ENCODE measurements at places on chromosomes 6 and 20.

DNA sequence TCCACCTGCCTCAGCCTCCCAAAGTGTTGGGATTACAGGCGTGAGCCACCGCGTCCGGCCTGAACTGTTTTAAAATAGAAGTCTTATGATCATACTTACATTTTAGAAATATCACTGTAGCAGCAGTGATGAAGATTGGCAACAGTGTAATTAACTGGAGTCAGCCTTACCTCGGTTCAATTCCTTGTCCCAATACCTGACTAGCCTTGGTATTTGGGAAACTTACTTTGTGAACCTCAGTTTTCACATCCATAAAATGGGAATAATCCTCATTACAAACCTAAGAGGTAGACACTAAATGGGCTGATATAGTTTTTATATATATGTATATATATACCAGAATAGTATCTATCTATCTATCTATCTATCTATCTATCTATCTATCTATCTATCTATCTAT lies 19.3 kb downstream of the PHF20 start:
- no peak for DNase-seq

GRCh38 chr6:36467625-36468024 lies 24.8 kb downstream of the KCTD20 start:
- DNase-seq, result no peak

- no peak for DNase-seq
Observed at GRCh38 chr20:19253916-19254820, 41.7 kb downstream of the SLC24A3 start.

- DNase-seq, result no peak
Observed at GRCh38 chr20:25041813-25042530, 16.0 kb downstream of the ACSS1 start.

GRCh38 chr6:105964979-105965760 lies 121.0 kb upstream of the PRDM1 start:
- no peak for DNase-seq

- DNase-seq, result no peak
Observed at GRCh38 chr20:16287776-16288175, 285.5 kb downstream of the KIF16B start.

DNA sequence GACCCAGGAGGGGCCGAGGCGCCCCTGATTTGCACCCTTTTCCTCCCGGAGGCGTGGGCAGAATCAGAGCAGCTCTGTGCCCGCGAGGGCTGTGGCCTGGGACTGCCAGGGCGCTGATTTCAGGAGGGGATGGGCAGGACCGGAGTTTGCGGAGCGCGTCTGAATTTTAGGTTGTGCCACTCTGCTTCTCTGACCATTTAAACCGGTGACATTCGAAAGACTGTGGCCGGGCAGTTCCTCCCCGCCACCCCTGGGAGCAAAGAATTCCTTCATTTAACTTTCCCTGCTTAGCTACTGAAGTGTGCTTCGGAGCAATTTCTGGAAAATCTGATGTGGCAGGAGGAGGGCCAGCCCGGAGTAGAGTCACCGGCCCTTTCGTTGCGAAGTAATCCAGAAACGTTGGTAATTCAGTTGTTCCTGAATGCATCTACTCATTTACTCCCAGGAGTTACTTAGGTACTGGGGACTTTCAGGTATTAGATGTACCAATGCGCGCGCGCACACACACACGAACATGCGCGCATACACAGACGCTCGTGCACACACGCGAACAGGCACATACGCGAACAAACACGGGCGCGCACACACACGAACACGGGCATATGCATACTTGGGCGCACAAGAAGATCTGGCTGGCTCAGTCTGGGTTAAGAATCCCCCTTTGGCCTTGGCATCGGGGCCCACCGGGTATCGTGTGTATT lies 568 bp downstream of the CCDC170 start:
- DNase-seq, result no peak

DNA sequence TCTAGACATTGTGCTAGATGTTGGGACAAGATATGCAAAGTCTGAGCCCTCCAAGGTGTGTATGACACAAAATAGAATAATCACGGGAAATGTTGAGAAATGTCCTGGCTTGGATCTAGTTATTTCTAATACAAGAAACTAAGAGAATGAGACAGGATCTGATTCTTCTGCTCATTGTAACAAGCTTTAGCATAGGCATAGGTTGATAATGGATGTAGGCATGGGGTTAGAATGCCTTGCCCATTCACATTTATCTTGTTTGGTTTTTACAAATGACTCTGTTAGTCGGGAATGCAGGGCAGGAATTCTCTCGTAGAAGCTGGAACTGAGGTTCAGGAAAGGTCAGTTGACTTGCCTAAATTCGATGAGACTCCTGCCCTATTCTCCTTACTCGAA lies 1.5 kb upstream of the SLC26A8 start:
- DNase-seq, result no peak

- no peak for DNase-seq
Observed at GRCh38 chr6:43970913-43971775, 156.1 kb downstream of the MRPL14 start.

- no peak for DNase-seq
Observed at GRCh38 chr6:5656226-5656625, 350.5 kb downstream of the NRN1 start.

DNA sequence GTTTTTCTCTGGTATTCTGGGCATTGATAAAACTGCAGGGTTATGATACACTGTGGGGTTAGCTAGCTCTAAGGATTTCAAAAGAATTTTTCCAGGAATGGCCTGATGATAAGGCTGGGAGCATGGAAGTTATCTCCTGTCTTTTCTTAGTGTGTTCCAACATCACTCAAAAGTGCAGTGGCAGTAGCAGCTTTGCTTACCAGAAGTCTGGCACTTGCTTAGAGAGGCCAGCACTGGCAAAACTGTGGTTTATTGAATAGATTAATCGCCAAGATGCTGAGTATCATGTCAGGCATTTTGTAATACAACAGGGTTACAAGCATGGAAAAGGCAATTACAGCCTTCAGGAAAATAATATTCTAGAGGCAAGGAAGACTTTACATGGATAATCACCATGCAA lies 719.5 kb upstream of the GJE1 start:
- DNase-seq, result no peak

- no peak for DNase-seq
Observed at GRCh38 chr20:57468523-57469417, 56.2 kb downstream of the CTCFL start.

- DNase-seq, result no peak
Observed at GRCh38 chr6:71106276-71106675, 149.4 kb upstream of the B3GAT2 start.

DNA sequence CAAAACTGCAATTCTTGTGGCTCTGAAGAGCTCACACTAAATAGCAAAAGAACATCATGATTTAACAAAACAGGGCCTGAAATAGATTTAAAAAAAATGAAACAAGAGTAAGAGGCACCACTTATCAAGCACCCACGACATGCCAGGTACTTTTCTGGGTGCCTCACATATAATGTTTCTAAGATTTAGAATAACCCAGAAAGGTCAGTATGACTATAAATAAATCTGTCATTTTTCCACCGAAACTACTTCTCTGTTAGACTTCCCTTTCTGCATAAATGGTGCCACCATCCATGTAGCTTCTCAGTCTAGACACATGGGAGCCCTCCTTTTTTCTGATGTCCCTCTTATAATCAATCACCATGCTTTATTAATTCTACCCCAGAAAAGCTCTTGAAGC lies 652.4 kb upstream of the CHD6 start:
- DNase-seq, result no peak

GRCh38 chr20:21781446-21782075 lies 76.1 kb downstream of the PAX1 start:
- DNase-seq, result no peak

DNA sequence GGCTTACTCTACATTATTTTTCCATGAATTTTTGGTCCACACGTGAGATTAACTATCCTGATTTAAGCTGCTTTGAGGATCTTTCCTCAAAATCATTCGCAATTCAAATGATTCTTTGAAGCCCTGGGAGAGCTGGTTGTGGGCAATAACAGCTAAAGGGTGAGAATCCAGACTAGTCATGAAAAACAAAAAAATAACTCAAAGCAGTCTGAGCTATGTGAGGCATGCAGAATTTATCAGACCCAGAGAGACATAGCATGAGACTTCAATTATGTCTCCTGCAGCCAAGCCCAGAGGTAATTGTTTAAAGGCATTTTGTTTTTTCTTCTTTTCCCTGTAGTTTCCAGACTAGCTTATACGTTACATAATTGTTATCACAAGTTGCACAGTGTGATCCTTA lies 517.3 kb upstream of the PTCHD4 start:
- no peak for DNase-seq

DNA sequence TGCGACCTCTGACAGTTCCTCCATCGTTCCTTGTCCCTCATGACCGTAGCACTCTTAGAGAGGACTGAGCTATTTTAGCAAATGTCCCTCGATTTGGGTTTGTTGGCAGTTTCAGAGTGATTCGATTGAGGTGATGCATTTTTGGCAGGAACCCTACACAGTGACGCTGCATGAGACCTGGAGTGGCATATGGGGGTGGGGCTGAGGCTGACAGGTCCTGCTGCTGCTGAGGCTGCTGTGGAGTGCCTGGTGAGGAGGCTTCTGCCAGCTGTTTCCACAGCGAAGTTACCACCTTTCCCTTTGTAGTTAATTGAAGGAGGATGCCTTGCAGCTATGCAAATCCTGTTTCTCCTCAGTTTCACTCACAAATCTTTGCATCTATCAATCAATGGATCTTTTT lies 19.8 kb downstream of the PXDC1 start:
- DNase-seq, result no peak

- DNase-seq, result no peak
Observed at GRCh38 chr6:135086414-135086764, 31.8 kb upstream of the HBS1L start.

DNA sequence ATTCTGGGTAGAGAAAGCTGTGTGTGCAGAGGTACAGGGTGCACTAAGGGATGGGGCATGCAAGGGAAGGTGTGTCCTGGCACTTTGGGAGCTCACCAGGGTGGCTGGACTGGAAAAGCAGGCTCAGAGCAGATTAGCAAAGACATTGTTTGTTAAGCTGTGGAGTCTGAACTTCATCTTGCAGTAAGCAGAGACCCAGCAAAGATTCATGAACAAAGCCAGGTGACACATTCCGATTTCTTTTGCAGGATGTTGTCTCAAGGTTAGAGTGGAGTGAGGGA lies 28.8 kb downstream of the DUSP22 start:
- no peak for DNase-seq

DNA sequence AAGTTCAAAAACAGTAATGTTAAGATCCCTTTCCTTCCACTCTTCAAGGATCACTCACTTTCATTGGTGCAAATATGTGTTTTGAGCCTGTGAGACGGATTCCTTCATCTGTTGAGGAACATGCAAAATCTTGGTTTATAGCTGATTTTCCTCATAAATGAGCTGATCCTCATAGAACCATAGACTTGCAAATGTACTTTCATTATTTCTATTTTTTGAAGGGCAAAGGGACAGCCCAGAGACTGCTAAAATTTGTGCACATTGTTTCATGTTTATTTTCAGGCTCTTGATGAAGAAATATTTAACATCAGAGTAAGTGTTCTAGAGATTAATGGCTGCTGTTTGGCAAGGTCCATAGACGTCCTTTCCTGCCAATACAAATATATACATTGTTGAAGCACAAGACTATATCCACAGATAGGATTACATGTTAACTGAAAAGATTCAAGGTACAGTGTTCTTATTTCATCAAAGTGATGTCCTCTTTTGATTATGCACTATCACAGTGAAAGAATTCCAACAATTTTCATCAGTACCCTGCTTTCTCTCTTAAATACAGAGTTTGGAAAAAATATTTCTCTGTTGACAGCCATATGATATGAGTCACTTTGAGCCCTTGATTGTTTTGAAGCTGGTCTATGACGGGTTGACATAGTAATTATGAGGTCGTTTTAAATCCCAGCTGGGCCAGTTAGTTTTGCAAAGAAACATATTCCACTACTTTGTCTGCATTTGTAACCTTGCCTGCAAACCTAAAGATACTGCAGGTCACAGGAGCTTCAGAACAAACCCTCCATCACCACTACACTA lies 95.7 kb downstream of the FILIP1 start:
- DNase-seq, result no peak

- no peak for DNase-seq
Observed at GRCh38 chr6:143194095-143194589, 133.5 kb downstream of the AIG1 start.

DNA sequence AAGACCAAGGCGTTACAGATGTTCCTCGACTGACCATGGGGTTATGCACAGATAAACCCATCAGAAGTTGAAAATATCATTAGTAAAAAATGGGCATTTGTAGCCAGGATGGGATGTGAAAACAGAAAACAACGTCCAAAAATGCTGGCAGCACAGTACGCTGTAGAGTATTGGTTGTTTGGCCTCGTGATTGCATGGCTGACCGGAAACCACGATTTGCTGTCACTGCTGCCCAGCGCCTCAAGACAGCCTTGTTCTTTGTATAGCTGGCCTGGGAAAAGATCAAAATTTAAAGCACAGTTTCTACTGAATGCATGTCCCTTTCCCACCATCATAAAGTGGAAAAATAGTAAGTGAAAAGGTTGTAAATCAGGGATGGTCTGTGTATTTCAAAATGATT lies 41.9 kb downstream of the MTHFD1L start:
- no peak for DNase-seq

DNA sequence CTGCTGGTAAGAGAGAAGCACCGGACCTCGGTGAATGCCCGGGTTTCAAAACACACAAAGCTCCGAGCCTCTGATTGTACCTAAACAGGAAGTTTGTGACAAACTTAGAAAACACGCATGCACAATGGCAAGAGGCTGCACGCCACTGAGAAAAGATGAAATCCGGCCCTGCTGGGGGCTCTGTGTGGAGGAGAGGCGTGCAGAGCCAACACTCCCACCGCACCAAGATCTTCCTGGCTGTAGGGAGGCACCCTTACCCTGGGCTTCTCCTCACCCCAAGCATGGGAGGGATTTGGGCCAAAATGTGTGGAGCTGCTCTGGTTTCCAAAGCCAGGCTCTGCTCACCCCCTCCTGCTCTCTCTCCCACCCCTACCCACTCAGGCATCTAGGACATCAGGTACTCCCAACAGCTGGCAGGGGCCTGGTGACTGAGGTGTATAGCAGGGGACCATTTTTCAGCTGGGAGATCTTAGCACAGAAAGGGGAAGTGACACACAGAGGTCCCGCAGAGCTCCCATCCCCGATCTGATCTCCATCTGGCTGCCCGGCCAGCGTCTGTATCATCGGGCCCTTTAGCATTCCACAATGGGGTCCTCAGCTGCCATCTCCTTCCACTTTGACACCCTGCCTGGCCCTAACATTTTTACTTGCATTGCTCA lies 84.2 kb downstream of the TRERF1 start:
- DNase-seq, result no peak

GRCh38 chr6:32883789-32884188 lies 29.8 kb downstream of the PSMB9 start:
- no peak for DNase-seq

- no peak for DNase-seq
Observed at GRCh38 chr20:13274275-13274861, 53.3 kb downstream of the ISM1 start.

- no peak for DNase-seq
Observed at GRCh38 chr20:53510262-53510661, 83.4 kb downstream of the ZNF217 start.

- DNase-seq, result no peak
Observed at GRCh38 chr6:88910922-88911778, 52.3 kb downstream of the RNGTT start.

GRCh38 chr20:4216142-4216735 lies 200.9 kb upstream of the RNF24 start:
- no peak for DNase-seq

- DNase-seq, result no peak
Observed at GRCh38 chr20:35978041-35978513, 9.7 kb downstream of the CNBD2 start.

GRCh38 chr6:315921-316752 lies 23.9 kb downstream of the DUSP22 start:
- no peak for DNase-seq

- no peak for DNase-seq
Observed at GRCh38 chr6:94721459-94721858, 855.9 kb upstream of the MANEA start.
